ENCODE measurements at places on chromosomes 2 and 18.

GRCh38 chr18:45166341-45166835 lies 448.9 kb upstream of the SLC14A2 start:
- DNase-seq, result peak; percentile 81

DNA sequence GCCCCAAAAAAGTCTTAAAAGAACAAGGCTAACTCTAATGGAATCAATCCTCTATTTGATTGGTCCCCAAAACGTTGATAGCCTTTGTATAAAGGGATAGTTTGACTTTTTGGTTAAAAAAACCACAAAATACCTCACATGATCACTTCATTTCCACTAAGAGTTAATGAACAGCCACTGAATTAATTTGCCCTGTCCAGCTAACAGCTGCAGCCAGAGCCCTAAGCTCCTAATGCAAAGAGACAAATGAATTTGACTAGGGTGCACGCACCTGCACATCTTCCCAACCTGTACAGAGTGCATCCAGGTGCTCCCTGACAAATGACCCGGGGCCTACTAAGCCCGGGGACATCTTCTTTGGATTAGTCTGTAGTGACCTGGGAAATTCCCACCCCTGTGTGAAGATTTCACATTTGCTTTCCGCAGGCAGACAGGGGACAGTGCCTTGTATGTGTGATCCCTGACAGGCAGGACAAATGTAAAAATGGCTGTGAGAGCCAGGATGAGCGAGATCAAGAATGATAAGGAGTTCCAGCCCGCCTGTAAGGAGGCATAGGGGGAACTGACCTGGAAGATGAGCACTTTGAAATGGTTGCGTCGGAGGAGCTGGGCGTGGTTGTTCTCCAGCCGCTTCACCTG lies 893 bp downstream of the CAVIN2 start:
- DNase-seq, result no peak

- DNase-seq, result no peak
These were observed 298.4 kb downstream of the FSIP2 start for GRCh38 chr2:186036862-186037449.

DNA sequence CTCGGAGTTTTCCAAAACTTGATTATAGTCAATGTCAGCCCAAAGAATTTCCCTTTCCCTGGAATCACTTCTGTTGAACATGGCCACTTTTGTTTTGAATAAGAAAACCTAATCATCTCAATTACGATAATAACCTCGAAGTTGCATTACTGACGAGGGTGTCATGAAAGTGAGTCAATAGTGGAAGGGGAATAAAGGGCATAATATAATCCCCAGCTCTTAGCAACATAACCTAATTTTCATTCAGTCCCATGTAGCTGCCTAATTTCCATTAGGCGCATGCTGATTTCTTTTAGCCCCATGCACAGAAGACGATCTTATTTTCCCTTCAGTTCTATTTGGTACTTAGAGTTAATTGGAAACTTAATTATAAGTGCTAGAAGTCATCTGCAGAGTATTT lies 51.1 kb upstream of the RAPH1 start:
- DNase-seq, result no peak

DNA sequence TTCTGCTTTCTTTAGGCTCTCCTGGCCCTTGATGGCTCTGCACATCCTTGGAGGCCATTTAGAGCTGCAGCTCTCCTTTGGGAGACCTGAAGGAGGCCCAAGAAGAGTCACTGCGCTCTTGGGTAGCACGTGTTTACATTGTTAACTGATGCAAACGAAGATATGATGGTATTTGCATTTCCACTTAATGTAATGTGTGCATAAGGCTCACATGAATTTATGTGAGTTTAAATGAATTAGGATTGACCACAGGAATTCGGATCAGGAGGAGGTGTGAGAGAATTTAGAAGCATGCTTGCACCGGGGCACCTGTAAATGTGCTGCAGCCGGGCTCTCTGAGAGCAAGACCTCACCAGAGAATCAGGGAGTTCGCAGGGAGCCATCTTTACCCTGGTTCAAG lies 7.5 kb downstream of the SH3RF3 start:
- no peak for DNase-seq

DNA sequence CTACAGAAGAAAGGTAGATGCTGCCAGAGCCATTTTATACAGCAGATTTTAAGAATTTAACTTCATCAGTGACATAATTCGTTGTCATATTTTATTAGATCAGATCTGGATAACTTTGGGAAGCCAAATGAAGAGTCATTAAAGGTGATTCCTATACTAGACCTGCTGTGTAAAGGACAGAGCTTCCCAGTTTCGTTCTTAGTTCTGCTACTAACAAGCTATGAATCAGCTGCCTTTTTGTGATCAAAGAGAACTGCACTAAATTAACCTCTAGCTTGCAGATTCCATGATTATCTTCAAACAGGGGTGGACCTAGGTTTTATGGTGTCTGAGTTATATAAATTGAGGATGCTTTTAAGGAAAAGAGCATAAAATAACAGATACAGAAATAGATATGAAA lies 926.5 kb upstream of the ACVR2A start:
- no peak for DNase-seq

GRCh38 chr2:233492751-233493150 lies 73.8 kb downstream of the USP40 start:
- no peak for DNase-seq

DNA sequence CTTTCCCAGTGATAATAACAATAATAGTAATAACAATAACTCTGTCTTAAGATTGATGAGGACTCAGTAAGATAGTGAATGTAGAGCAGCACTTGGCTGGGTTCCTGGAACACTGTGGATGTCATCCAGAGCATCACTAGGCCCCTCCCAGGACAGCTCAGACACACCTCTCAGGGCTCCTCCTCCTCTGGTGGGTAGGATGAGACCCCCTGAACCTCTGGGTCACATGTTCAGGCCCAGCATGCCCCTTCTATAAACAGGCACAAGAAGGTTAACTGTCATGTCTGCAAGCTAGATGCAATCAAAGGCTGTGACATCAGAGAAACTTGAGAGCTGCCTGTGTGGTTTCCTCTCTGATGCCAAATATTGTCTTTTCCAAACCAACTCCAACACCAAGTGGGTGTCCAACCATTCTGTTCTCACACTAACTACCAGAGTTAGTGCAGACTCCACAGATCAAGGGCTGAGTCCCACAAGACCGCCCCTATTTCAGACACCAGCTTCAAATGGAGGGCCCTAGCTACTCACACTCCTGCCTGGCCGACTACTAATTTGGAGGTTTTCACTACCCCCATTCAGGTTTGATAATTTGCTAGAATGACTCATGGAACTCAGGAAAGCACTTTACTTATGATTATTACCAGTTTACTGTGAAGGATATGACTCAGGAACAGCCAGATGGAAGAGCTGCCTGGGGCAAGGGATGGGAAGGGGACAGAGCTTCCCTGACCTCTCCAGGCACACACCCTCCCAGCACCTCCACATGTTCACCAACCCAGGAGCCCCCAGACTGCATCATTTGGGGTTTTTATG lies 46.4 kb upstream of the BZW1 start:
- DNase-seq, result no peak

GRCh38 chr2:219836647-219837177 lies 209.3 kb downstream of the SLC4A3 start:
- DNase-seq, result no peak

- no peak for DNase-seq
These were observed 844.3 kb downstream of the MBD2 start for GRCh38 chr18:53380063-53380639.

DNA sequence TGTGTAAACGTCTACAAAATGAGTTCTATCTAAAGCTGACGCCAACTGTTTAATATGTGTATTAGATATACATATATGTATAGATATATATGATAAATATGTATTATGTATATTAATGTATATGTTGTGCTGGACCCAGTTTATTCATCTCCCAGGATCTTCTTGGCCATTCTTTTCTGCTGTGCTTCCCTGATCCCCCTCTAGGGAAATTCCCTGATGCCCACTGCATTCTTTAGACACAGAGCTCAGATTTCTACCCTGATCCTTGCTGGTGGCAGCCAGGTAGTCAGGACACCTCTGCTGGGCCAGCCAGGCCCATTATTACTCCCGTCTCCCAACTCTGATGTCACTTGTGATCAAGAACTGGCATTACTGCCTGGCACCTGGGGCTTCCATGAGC lies 292.0 kb downstream of the PTPRM start:
- no peak for DNase-seq

DNA sequence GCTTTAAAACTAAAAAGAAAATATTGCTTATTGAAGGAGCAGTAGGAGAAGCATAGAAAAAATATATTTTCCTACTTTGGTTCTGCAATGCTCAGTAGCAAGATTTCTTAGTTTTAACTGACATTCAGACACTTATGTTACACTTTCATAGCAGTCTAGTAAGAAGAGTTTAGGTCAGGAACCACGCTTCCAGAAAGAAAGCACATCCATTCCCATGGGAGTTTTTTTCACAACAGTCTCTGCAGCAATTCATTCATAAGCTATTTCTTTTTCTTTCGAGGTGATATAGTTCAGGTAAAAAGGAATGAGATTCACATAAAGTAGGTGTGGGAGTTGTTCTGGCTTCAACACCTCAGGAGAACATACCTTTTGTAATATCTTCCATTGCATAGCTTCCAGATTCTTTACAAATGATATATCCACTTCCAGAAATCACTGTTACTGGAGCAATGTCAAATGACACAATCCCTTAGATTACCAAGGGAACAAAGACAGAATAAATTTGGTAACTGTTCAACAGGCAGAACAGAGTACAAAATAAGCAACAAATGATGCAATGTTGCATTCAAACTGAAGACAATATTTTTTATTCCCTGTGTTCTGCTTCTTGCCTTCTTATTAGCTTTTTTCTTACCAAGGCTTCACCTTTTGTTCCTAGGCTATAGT lies 95.2 kb upstream of the GULP1 start:
- no peak for DNase-seq

- no peak for DNase-seq
These were observed 6.8 kb downstream of the B4GALT6 start for GRCh38 chr18:31677592-31677991.

DNA sequence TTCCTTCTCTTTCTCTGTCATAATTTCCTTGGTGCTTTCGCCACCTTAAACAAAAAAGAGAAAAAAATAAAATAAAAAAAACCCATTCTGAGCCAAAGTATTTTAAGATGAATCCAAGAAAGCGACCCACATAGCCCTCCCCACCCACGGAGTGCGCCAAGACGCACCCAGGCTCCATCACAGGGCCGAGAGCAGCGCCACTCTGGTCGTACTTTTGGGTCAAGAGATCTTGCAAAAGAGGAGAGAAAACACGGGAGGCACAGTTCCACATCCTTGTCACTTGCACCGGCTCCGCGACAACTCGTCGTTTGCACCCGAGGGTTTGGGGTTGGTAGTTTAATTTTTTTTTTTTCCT lies 1.8 kb upstream of the SP9 start:
- no peak for DNase-seq

DNA sequence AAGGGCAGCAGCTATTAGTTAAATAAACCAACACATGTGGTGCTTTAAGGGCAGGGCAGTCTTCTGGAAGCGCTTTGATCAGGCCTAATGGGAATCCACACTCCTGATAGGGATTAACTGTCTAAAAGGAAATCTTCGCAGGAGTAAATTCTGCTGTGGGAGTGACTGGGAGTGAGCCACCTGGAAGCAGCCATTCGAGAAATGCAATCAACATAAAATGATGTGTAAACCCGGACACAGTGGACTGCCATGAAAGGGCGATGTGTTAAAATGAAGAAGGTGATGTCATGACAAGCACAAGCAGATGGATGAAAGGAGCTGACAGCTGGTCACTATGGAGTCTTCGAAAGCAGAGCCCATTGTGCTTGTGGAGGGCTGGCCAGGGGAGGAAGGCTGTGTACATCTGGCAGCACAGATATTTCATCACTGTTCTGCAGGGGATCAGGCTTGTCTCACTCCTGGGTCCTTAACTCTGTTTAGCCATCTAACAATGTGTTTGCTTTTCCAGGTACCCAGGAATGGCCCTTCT lies 24.8 kb upstream of the GALNT14 start:
- DNase-seq, result no peak

DNA sequence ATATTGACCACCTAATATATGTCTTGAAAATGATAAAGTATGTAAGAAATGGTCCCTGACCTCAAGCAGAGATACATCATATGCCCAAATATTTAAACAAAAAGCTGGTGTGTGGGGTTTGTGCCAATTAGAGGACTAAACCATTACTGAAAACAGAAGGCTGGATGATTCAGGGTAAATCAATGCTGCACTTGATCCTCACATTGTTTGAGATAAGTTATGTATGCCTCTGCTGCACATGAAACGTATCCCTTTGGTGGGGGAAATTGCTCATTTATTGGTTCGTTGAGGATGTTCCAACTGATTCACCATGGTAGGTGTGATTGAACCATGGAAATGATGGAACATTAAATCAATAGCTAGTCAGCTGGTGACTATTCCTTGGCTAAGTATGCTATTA lies 24.7 kb upstream of the DARS1 start:
- DNase-seq, result no peak

Data from AG09319 (cell line).